ENCODE measurements at places on chromosomes 7 and 10.

GRCh38 chr10:64535131-64535867, 1014.1 kb downstream of the REEP3 start:
- DNase-seq: no peak

GRCh38 chr10:97836446-97836845, 13.2 kb upstream of the GOLGA7B start:
- DNase-seq: no peak

DNA sequence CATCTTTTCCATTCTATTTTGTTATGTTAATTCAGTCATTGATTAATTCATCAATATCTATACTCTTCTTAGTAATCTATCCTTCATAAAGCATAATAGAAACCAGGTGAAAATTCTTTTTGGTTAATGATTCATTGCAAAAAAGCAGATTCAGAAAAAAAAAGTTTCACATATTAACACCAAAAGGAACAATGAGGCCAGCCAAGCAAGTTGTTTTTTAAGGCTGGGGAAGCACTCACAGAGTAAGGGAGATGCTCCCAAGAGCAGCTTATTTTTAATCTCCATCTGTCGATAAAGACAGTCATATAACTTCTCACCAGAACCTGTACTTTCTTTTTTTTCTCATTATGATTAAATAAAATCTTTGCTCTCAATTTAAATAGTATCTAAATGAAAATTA, 95.8 kb downstream of the CACNA2D1 start:
- no peak for DNase-seq

GRCh38 chr10:22285130-22285529, 31.1 kb upstream of the COMMD3 start:
- DNase-seq: no peak

DNA sequence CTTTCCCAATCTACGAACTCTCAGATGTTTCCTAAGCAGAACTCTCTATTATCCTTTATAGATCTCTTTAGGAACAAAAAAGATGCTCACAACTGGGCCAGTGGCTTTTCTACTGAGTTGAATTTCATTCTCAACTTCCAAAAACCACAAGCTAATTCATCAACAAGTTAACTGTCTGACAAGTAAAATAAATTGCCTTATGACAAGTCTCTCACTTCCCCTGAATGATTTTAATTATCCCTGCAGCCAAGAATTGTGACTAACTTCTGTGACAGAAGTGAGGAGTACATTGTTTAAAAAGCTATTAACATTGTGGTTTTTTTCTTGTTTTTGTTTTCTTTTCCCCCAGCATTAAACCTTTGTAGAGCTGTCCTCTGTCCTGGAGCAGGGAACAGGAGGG, 343.1 kb downstream of the HPSE2 start:
- DNase-seq: no peak

GRCh38 chr10:31426401-31426800, 107.4 kb downstream of the ZEB1 start:
- DNase-seq: no peak
